ENCODE measurements at places on chromosomes 13 and 19.

DNA sequence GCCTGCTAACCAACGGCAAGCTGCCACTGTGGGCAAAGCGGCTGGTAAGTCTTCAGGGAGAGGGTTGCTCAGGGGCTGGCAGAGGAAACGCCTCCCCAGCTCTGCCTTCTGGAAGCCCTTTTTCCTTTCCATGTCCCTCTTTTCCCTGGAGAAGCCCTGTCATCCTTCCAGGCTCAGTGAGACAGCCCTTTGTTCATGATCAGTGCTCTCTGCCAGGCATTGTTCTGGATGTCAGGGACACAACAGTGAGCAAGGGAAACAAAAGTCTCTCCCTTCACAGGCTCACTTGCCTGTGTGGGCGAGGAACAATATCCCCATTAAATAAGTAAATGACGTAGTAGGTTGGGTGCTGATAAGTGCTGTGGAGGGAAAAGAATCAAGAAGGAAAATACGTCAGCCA, 13.9 kb upstream of the OVOL3 start:
- DNase-seq, result peak; percentile 95

DNA sequence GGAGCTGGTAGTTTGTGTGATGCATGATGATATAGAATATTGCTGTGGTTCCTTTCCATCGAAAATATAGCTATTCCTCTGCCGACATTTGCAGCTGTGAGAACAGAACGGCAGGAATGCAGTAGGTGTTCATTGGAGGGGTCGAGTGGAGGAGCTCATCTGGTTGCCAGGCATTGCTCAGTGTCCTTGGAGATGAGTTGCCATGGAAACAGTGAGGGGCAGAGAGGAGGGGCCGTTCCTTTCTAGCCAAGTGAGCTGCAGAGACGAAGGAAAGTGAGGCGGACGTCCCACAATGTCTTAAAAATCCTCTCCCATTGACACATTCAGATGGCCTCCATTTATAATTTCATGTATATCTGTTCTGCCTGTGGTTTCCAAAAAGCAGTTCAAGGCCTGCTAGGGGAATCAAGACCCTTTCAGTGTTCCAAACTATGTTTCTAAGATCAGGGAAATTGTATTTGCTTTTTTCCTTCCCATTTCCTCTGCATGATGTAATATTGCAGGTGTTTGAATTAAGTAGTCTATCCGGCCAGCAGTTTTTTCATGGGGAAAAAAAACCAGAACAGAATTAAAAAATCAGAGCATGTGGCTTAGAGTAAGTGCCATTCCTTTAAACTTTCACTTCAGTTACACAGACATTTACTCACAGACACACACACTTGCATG, 41.2 kb upstream of the ZNF835 start:
- peak; percentile 84 for DNase-seq

DNA sequence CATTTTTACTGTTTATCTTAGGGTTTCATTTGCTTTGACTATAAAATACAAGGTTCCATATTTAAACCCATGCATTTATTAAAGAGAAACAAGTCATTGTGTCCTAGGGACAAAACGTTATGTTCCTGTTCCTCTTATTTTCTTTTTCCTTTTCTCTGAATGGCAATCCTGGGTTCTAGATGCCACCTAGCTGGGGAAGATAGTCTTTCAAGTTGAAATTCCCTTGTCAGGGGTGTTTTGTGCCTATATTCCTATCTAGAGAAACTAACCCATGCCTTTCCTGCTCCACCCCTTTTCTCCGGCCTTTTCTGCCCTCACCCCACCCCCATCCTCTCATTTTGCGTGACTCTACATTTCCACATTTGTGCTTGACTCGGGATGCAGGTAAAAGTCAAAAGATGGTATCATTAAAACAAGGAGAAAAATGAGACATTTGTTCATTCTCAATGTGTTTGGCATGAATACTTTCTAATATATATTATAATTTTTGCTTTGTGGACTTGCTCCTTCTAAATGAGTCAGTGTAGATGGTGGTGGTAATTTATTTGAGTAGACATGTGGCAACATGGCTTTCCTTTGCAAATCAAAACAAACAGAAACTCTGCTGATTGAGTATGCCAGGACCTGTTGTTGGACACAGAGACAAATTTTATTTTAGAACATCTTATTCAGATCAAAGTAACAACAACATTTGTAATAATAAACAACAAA, 26.8 kb upstream of the STARD13 start:
- peak; percentile 49 for DNase-seq

GRCh38 chr13:75395066-75395465, 86.9 kb downstream of the TBC1D4 start:
- DNase-seq, result no peak

- no peak for DNase-seq
Measured at GRCh38 chr19:13996928-13997630, 9.0 kb downstream of the RFX1 start.

DNA sequence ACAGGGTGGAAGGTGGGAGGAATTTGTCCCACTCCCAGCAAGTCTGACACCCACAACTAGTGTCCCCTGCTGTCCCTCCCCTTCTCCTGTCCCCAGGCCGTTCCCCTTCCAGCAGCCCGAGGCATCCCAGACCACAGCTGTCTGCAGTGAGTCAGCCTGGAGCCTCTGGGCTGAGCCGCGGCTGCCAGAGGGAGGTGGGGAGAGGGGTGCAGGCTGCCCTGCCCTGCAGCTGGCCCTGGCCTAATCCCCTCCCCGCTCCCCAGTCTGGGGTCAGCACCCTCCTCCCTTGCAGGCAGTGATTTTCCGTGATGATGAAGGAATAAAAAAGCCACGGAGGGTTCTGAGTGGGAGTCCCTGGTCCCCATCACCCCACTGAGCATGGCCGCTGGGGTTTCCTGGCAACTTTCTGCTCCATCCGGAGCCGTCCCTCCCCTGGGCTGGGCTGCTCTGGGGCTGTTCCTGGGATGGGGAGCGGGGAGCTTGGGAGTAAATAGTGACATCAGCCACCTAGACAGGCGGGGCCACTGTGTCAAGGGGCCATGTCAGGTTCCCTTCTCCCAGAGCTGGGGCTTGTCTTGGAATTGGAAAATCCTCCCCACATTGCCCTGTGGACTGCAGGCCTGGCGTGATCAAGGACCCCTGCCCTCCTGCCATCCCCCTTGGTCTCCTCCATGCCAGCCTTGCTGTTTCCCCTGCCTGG, 16.8 kb downstream of the SPC24 start:
- DNase-seq, result peak; percentile 35

DNA sequence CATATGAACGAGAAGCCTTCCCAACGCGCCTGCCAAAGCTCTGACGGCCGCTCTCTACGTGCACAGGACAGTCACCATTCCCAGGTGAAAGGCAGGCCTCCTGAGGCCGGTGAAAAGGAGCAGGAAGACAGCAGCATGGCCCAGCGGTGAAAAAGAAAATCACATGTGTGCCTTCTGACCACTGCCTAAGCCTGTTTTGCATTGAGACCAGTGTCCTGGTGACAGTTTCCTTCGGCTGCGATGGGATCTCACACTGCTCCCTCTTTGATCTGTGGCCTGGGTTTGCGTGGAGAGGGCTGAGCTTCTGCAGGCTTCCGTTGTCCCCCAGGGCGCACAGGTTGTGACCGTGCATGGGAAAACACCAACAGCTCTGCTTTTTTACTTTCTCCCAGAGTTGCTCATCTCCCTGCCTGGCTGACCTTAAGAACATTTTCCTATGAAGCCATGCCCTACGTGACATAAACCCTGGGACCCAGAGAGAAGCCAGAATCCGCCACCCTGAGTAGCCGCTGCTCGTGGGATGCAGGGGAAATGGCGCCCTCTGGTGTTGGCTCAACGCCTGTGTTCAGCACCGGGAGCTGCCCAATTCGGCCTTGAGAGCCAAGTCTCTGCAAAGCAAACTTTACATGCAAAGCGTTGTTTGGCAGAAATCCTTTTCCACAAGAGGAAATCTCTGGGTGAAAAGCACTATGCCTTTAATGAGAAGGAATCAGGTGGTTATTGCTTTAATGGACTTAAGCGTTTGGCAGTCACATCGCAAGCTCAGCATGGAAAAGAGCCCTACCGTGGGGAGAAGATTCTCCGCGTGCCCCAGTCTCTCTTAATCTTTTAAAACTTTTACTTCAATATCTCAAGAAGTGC, 112.2 kb upstream of the GPR12 start:
- peak; percentile 55 for DNase-seq

- DNase-seq, result no peak
Measured at GRCh38 chr13:59982631-59983382, 180.9 kb downstream of the DIAPH3 start.

GRCh38 chr13:71018995-71019394, 848.0 kb downstream of the DACH1 start:
- DNase-seq, result peak; percentile 10

- DNase-seq, result no peak
Measured at GRCh38 chr13:78689011-78689410, 30.1 kb upstream of the OBI1 start.

- no peak for DNase-seq
Measured at GRCh38 chr13:94057618-94058186, 421.8 kb downstream of the DCT start.

Measured in putamen (tissue), 1 donor.